ENCODE measurements at places on chromosomes 2 and 18.

- DNase-seq = no peak
Measured at GRCh38 chr2:55118643-55119083, 68.4 kb upstream of the RTN4 start.

DNA sequence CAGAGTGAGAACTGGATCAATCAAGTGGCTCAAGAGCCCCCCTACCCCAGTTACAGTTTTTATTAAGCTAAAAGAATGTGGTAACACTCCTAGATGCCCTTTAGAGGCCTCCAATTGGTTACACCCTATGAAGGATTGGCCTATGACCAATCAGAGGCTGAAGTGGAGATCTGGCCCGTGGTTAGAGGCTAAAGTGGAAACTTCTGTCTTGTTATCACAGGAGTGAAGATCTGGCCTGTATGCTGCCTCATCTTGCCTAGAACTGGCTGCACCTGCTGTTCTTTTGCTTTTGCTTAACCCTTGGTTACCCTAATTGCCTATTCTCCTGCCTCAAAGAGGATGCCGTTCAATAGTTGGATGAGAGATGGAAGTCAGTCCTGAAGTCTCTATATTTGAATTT, 100.1 kb upstream of the MAP2 start:
- no peak for DNase-seq

DNA sequence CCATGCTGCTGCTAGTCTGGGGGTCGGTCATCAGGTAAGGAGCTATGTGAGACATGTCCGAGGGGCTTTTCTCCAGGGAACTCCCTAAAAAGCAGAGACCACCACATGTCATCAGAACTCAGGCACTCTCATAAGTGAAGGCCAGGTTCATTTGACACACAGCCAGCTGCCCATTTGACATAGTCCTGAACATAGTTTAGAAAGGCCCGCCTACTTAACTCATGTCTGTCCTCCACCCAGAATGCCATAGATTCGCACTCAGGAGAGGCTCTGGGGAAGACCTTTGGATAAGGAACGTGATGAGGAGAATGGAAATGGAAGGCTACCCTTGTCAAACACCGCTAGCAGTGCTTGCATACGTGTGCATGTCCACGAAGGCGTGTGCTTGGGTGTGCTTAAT, 157.2 kb downstream of the PTGR3 start:
- DNase-seq = no peak

DNA sequence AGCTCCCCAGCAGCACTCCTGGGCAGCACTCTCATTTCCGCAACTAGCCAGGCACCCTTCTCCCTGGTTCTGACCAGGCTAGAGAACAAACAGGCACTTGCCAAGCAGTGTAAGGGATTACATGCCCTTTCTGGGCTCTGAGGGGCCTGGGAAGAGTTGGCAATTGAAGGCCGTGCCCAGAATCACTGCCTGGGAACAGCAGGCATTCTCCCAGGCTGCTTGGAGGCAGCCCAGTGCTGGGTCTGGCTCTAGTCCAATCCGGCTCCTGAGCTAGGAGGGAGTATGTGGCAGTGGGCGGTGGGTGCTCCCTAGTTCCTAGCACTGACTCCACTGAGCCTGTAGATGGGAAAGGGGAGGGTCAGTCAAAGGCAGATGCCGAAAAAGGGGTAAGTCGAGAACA, 34.1 kb upstream of the SP3 start:
- no peak for DNase-seq

GRCh38 chr2:72204786-72205503, 57.3 kb upstream of the CYP26B1 start:
- no peak for DNase-seq

DNA sequence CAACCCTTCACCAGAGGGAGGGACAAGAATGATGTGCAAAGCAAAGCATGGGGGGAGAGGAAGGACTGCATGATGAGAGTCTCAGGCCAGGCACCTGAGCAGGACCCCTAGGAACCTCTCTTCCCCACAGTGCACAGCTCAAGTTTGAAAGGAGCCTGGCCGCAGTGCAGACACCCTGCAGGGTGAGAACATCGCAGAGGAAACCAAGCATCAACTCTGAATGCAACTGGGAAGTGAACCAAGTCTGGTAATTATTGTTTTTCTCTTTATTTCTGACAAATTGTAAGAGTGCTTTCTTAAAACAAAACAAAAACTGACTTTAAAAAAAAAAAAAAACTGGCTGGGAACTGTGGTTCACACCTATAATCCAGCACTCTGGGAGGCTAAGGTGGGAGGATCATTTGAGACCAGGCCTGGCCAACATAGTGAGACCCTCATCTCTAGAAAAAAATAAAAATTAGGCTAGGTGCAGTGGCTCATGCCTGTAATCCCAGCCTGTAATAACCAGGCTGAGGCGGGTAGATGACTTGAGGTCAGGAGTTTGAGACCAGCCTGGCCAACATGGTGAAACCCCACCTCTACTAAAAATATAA, 15.3 kb downstream of the NPC1 start:
- no peak for DNase-seq

- no peak for DNase-seq
Measured at GRCh38 chr18:55321265-55322177, 266.5 kb downstream of the TCF4 start.

- no peak for DNase-seq
Measured at GRCh38 chr2:77725045-77725444, 202.9 kb upstream of the LRRTM4 start.

- no peak for DNase-seq
Measured at GRCh38 chr2:101349893-101350662, 37.2 kb downstream of the CREG2 start.

GRCh38 chr2:68834737-68835376, 36.3 kb downstream of the BMP10 start:
- no peak for DNase-seq

DNA sequence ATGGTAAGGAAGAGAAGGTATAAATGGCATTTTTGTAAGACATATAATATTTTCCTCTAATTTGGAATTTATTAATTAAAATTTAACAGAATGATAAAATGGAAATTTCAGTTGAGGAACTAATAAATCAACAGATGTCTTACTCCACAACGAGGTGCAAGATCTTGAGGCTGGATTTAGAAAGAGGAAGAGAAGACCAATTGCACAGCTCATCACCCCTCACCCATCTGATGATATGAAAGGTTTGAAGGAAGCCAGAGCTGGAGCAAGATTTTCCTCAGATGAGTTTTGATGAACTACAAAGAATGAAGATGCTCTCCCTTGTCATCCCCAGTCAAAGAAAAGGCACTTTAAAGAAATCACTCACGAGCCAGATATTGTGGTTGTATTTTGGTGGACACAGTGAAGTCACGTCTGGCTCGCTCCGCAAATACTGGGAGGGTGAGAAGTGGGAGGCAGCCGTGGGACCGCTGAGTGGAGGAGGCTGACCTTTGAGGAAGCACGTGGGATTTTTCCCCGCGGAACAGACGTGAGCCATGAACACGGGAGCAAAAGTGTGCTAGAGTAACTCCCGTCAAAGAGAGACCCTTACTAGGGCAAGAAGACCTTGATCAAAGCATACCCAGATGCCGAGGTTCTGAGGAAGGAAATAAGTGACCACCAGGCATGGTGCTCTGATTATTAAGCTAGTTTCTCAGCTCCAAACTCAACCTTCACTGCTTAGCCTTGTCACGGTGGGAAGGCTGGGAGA, 511.4 kb downstream of the RNF144A start:
- no peak for DNase-seq

DNA sequence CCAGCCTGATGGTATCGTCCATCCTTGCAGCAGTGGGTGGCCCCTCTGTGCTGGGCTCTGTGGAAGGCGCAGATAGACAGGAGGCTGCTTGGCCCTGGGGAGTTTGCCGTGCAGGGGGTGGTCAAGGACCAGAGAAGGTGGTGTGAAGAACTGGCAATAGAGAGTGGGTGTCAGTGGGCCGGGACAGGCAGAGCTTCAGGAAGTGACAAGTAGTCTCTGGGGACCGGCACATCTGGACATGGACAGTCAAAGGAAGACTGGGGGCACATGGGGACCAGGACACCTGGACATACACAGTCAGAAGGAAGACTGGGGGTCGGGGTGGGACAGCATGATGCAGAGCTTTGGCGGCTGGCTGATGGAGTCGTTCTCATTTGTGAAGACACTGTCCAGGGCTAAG, 335.9 kb downstream of the AGAP1 start:
- DNase-seq = no peak

GRCh38 chr2:146246736-146247523, 1597.9 kb upstream of the ACVR2A start:
- DNase-seq = no peak

GRCh38 chr2:241959751-241960269, 90.3 kb downstream of the RTP5 start:
- no peak for DNase-seq

All from cortex of kidney (tissue), 1 donor.